ENCODE measurements at places on chromosomes 11 and 22.

DNA sequence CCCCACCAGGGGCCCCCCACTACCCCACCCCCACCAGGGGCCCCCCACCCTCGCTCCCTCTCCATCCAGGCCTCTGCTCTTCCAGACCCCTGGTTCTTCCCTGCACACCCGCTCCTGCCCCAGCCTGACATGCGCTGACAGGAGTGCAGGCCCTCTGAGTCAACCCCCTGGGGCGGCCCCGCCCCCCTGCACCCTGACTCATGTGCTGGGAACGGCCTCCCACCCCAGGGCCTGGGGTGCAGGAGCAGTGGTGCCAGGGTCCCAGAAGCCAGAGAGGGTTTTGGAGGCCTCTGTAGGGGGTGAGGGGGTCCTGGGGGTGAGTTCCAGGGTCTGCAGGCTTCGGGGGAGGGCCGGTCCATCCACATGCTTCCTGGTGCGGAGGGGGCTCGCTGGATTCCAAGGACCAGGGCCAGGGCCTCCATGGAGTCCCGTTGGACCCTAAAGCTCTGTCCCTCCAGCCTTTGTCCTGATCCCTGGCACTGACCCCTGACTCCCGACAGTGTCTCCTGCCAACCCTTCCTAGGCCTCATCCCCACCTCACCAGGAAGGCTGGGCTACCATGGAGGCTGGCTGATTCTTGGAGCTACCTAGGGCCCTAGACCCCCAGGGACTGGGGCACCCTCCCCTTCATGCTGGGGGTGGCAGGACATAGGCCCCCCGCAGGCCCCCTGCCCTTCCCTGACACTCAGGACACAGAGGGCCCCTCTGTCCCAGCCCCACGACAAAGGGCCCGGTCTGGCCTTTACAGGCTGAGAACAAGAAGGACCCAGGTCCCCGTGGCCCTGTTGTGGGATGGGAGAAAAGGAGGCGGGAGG is 583 bp upstream of the PKP3 start:
- DNase-seq: no peak

GRCh38 chr11:65559535-65559934 is 1.4 kb upstream of the LTBP3 start:
- no peak for DNase-seq

- no peak for DNase-seq
Measured at GRCh38 chr11:74693531-74693930, 37.7 kb downstream of the CHRDL2 start.

DNA sequence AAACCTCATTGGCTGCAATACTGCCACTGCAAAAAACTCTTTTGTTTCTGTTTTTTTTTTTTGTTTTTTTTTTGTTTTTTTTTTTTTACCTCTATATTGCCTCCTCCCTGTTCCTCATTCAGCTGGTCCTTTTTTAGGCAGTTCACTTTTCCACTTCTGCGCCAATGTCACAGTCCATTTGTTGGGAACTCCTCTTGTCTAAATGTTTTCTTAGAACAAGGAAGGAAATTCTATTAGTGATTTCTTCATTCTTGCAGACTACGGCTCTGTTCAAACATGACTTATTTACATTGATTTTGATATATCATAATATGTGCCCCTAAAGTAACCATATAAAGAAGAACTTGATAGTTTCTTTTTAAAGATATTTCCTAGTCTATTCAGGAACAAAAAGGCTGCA is 2.9 kb downstream of the FAM118B start:
- no peak for DNase-seq

DNA sequence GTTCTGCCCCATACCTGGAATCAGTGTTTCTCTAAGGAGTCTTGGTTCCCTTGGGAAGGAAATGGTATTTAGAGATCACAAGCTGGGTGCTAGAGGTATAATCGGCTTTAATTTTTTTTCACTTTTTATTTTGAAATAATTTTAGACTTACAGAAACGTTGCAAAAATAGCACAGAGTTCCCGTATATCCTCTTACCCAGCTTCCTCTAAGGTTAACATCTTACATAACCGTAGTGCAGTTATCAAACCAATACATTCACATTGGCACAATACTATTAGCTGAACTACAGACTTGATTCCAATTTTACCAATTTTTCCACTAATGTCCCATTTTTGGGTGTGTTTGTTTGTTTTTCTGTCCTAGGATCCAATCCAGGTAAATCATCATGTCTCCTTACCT is 63.8 kb downstream of the RBX1 start:
- no peak for DNase-seq

GRCh38 chr11:132803436-132803835 is 728.9 kb downstream of the OPCML start:
- DNase-seq: no peak

- DNase-seq: no peak
Measured at GRCh38 chr11:1107316-1108245, 32.9 kb downstream of the MUC2 start.

DNA sequence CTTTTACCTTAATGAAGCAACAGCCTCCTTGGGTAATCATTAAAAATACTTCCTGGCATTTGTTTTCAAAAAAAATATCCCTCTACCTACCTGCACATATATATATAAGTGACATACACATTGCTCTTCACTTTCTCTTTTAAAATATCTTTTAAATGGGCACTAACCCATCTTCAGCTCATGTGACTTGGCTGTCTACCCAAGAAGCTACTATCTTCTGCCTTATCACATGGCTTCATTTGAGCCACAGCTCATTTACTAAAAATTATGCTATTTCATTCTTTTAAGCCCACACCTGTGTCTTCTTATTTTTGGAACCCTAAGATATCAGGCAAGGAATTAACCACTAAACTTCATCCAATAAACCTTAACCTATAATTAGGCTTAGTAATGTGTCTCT is 37.0 kb upstream of the SOX6 start:
- no peak for DNase-seq

DNA sequence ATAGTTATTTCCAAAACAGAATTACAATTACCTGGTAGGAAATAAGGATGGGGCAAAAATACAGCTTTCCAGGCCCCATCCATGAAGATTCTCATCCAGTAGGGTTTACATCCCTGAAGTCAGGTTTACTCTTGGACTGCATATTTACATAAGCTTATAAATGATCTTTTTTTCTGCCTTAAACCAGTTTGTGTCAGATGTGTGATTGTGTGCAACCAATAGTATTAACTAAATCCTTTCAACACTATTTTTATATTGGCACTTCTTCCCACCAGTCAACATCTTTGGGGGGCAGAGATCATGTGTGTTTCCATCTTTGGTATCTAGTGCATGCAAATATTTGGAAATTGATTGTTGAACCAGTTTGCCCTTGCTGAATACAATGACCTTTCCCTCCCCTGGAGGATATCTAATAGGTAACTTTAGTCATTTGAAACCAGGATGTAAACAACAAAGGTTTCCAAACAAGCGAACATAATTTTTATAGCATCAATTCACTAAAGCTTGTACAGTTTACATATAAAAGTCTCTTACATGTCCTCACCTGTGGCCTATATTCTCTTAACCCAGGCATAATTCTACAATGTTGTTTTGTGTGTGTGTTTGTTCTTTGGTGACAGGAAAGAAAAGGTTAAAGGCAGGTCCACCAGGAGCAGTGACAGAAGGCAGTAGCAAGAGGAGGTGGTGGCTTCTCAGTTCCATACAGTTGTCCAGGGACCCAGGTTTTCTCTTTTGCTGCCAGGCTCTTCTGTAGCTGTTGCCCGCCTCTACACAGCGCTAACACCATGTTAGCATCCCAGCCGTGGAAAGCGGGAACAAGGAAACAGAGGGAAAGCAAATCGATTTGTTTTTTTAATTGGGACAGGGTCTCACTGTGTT is 1.7 kb upstream of the ME3 start:
- DNase-seq: no peak

Measured in D721Med (cell line).